ENCODE measurements at places on chromosomes 7 and 10. TPM values are rescaled to one million over a fixed set of nuclear protein-coding genes. Genes with fewer than 3 reads are reported as not detected.

Gene UPK3B
- 96.8 TPM for total RNA-seq

Gene TMEM270
- total RNA-seq, result not detected

Gene H2BK1
- not detected for total RNA-seq

Gene CYP26C1
- 0.18 TPM for total RNA-seq

Gene TRPV5
- 0.18 TPM for total RNA-seq

Gene BNIP3
- total RNA-seq, result not detected
